GM03348 (cell line): ENCODE measurements at places on chromosomes 4 and X.

DNA sequence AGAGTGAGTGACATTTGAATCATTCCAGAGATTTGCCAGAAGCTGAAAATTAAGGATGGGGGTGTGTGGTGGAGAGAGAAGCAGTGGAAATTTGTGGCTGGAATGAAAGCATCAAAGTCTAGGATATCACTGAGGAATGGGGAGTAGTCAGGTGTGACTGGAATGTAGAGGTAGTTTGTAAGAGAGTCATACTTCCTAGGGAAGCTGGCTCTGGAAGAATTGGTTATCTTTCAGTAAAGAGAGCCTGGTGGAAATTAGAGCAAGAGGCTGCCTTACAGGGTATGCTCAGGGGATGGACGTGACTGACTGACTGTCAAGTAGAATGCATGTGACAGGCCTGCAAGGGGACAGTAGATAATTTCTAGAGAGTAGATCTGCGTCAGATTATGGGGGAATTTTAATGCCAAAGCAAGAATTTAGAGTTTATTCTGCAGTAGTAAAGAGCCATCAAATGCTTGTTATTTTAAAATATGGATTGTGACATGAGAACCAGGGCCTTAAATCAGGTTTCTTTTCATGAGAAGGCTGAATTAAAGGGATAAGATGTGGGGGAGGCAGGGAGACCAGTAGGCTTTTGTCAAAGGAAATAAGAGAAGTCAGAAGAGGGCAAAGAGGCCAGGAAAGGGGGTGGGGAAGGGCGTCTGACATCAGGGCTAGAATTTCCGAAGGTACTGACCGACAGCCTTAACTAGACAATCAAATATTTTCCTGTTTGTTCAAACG, 109.9 kb downstream of the AFF1 start:
- no peak for DNase-seq

- DNase-seq, result no peak
Observed at GRCh38 chr4:11618666-11619282, 190.1 kb upstream of the HS3ST1 start.

DNA sequence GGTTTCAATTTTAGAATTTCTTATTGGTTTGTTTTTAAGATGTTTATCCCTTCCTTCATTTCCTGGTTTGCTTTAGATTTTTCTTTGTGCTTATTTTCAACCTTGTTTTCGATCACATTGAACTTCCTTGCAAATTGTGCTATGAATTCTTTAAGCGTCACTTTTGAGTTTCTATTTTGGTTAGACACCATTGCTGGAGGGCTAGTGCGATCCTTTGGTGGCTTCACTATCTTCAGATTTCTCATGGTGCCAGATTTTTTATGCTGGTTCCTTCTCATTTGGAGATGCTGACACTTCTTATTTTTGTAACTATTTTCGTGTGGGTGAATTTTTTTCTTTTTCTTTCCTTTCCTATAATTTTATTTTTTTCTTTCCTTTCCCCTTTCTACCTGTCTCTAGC, 227.2 kb upstream of the HDX start:
- DNase-seq, result no peak

DNA sequence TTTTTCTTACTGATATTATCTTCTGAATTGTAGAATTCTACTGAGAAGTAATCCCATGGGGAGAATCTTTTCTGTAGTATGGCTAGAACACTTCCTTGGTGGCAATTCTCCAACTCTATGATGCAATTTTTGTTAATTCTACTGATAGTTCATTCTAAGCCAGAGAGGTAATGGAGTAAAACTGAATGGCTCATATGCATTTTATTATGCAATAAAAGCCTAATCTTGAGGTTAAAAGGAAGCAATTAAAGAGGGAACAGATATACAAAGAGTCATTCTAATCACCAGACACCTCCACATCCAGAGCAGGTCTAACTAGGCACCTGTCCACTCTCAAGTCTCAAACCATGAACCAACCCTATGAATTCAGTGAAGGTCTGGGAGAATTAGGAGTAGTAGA, 9.7 kb downstream of the RAP2C start:
- peak; percentile 9 for DNase-seq

- peak; percentile 82 for DNase-seq
Observed at GRCh38 chr4:54439831-54440243, 210.7 kb downstream of the PDGFRA start.

- DNase-seq, result no peak
Observed at GRCh38 chrX:274904-275475, 6.2 kb upstream of the PLCXD1 start.

GRCh38 chrX:140526171-140526570, 21.3 kb upstream of the SOX3 start:
- no peak for DNase-seq

- DNase-seq, result no peak
Observed at GRCh38 chr4:89303814-89304388, 3.7 kb downstream of the GPRIN3 start.

- DNase-seq, result no peak
Observed at GRCh38 chr4:152417673-152418072, 118.2 kb downstream of the FBXW7 start.

- no peak for DNase-seq
Observed at GRCh38 chr4:89878611-89879010, 16.0 kb upstream of the MMRN1 start.

DNA sequence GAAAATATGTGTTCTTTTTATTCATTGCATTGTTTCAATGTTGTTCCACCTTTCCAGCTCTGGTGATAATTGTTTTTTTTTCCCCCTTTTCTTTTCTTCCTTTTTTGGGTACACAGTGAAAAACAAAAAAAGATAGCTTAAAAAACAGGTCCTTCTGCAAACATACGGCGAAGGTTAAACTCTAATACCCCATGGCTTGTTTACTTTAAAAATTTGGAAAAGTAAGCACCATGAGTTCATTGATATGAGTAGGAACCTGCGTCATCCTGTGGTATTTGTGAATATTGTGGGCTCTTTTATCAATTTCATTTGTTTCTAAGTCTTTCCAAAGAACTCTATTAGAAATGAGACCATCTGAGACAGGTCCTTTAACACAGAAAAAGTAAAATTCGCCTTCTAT, 123.5 kb downstream of the CHRNA9 start:
- DNase-seq, result no peak
